ENCODE measurements at places on chromosomes 6 and 20.

GRCh38 chr6:152063170-152063921, 255.9 kb downstream of the ESR1 start:
- no peak for DNase-seq

DNA sequence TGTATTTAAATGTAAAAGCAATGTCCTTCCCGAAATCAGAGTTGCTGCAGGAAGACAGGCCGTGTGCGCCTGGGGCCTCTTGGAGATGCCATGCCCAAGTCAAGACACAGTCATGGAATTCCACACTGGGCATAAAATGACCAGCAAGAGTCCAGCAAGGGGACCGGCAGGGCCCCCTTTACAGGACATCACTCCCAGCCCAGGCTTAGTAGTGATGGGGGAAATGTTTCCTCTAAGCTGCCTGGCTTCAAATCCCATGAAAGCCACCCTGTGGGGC, 1.9 kb upstream of the PPP1R3G start:
- no peak for DNase-seq

DNA sequence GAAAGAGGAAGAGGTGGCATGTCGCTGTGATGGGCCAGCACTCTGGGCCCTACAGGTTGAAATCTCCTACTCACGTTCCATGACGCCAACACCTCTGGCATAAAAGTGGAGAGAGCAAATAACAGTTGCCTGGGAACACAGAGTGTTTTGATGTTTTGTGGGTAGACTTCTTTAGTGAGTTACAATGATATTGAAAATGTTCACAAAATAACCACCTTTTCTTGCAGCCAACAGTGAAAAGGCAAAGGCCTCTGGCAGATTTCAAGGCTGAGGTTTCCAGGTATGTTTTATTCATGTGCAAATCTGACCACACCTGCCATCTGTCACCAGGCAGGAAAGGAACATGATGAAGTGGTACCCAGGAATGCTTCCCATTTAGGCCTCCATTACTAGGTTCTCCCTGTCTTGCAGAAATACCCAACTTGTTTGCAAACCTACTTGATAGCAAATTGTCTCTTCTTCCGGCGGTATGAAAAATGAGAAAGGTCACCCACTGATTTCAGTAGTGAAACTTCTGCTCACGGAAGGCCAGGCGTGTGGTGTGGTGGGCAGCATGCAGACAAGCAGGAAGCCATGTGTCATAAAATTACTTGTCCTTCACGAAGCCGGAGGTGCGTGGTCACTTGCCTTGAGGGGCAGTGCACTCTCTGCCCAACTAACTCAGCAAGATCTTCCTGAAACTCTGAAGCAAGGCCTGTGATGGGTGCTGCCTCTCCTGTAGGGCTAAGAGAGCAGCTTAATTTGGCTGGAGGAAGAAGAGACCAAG, 299.1 kb upstream of the PRDM1 start:
- DNase-seq, result no peak

GRCh38 chr20:41476013-41476441, 109.4 kb upstream of the EMILIN3 start:
- no peak for DNase-seq

- DNase-seq, result no peak
These were observed 768.4 kb upstream of the DEFB115 start for GRCh38 chr20:30488941-30489613.

- DNase-seq, result no peak
These were observed 112.9 kb downstream of the FOXO3 start for GRCh38 chr6:108673602-108674001.

DNA sequence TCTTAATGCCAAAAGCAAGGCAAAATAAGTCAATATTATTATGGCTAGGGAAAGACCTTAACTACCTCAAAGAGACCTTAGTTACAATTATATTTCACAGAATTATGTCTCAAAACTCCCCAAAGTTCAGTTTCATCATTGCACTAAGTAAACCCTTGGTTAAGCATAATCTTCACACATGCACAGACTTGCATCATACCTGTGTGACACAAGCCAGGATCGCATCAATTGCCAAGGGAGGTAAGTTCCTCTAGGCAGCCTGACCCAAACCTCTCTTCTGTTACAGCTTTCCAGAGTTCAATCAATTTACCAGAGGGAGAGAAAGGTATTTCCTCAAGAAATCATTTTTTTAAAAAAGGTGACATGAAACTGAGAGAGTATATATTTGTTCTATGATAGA, 31.9 kb upstream of the PRSS35 start:
- no peak for DNase-seq

- DNase-seq, result no peak
These were observed 176.4 kb downstream of the SOX4 start for GRCh38 chr6:21769968-21770367.

GRCh38 chr20:50810842-50811241, 16.0 kb downstream of the BCAS4 start:
- no peak for DNase-seq

DNA sequence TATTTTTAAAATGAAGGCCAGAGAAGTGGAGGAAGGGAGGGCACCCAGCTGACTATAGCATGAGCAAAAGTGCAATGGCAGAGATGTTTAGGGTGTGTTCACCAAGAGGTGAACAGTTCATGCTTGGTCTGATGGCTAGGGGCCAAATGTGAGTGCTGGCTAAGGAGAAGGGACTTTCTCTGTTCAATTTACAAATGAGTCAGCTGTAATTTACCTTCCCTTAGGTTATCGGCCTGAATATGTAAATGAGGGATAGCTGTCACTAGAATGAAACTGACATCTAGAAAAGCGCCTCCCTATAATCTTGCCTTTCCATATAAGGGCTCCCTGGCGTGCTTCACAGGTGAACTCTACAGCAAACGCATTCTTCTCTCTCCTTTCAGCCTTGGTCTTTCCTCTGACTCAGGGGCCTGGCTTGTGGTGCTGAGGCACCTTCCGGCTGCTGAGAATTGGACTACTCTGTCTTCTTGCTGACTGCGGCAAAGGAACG, 114.7 kb upstream of the BACH2 start:
- peak; percentile 61 for DNase-seq

- no peak for DNase-seq
These were observed 4.0 kb upstream of the ZMYND8 start for GRCh38 chr20:47360297-47361056.

DNA sequence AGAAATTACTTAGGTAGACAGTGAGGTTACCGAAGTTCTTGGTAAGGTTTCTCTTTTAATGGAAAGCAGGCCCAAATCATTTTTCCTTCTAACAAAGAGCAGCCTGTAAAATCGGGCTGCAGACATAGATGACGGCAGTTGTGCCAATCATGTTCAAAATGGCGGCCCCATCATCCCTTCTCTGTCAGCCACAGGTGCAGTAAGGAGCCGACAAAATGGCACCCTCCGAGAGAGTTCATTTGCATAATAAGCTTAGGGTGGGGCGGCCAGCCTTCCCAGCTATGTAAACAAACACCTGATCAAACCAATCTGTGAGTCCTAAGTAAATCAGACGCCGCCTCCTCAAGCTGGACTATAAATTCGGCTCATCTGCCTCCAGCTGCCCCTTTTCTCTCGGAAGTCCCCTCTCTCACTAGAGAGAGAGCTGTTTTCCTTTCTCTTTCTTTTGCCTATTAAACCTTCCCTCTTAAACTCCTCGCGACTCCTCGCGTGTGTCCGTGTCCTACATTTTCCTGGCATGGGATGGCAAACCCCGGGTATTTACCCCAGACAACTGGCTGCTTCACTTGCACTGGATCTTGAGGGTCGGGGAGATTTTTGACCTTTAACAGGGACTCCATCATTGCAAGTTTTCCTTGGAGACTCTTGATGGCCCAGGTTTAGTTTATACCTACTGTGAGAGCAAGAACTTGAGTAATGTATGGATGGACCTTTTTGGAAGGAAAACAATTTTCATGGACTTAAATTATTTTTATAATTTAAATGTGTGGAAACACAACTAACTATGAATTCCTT, 8.9 kb upstream of the DDR1 start:
- no peak for DNase-seq

GRCh38 chr20:16553101-16553500, 20.1 kb downstream of the KIF16B start:
- DNase-seq, result no peak

GRCh38 chr6:3007571-3007970, 7.9 kb downstream of the NQO2 start:
- no peak for DNase-seq

DNA sequence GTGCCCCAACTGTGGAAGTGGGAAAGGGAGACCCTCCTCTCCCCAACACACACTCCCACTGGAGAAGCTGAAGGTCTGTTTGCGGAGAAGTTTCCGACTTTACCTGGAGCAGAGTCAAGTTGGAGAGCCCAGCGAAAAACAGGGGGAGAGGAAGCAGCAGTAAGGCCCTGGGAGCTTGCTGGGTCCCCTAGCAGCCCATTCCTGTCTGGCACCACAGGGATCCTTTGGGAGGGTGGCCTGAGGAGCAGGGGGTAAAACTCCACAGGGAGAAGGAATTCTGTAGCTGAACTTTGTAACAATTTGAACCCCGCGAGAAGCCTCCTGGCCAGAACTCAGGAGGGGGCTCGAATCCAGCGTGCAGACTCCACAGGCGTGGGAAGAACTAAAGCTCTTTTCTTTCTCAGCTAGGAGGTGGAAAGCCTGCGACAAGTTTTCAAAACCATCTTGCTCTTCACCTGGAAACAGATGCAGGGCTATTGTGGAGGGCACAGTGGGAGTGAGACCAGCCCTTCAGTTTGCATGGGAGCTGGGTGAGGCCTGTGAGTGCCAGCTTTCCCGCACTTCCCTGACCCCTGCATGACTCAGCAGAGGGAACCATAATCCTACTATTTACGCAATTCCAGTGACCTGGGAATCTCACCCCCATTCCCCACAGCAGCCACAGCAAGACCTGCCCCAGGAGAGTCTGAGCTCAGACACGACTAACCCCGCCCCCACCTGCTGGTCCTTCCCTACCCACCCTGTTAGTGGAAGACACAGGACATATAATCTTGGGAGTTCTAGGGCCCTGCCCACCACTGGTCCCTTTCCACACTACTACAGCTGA, 25.8 kb downstream of the SERPINB9 start:
- DNase-seq, result no peak

DNA sequence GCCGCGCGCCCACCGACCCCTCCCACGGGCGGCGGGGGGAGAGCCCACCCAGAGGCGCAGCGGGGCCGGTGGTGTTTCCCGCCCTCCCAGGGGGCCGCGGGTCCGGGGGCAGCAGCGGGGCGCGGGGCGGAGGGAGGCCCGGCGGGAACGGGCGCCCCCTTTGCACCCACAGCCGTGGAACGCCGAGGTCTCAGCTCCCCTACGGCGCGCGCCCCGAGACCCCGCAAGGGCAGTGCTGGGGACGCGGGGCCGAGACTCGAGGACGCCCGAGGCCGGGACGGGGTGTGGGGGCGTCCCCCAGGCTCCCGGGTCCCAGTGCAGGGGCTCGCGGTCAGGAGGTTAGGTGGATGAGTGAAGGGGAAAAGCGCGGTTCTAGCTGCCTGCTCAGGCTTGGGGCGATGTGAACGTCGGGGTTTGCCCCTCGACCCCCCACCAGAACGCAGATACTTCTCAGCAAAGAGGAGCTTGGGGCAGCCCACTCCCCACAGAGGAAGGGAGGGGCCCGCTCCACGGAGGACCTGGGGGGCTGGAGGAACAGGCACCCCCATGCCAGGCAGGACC, 65.5 kb upstream of the BHLHE23 start:
- DNase-seq, result no peak

DNA sequence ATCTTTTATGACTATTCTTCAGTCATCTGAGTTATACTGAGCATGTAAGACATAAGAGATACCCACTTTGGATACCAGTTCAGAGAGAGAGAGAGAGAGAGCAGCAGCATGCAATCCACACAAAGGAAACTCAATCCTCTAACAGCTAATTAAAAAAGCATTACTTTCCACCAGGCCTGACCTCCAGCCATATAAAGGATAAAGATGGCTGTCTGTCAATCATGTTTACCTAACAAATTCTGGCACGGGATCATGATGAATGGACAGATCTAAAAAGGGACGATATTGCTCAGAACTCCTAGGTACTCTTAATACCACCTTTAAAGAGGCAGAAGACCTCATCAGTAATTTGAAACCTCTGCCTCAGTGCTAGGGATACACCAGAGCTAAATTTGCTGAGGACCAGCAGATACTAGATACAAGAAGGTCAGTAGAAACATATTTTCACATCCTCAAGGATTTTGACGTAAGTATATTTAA, 159.2 kb downstream of the RPS12 start:
- no peak for DNase-seq

- no peak for DNase-seq
These were observed 35.3 kb upstream of the PTGIS start for GRCh38 chr20:49603209-49603627.

DNA sequence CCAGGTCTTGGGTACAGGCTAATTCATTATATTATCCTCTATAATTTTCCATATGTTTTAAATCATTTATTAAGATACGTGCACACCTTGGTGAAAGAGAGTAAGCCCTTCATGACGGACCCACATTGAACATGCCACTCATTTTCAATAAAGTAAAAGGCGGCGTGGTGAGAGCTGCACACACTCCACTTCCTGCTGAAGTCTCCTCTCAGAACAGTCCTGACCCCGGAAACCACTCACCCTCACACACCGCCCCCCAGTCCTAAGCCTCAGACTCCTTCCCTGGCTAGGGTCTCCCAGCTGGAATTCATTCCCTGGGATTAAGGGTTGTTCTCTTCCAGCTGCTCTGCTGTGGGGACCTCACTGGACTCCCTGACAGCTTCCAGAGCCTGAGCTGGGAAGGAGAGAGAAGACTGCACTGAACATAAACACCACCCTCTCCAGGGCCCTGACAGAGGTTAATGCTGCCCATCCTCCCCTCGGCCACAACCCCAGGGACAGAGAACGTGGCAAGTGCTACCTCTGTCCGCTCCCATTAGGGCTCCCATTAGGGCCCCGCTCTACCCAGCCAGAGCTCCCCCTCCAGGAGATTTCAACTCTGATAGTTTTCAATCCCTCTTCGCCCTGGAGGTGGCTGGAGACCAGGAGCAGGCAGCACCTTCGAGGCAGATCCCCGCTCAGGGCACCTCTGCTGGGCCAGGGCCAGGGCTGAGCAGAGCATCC, 24.8 kb downstream of the GRM4 start:
- DNase-seq, result no peak

DNA sequence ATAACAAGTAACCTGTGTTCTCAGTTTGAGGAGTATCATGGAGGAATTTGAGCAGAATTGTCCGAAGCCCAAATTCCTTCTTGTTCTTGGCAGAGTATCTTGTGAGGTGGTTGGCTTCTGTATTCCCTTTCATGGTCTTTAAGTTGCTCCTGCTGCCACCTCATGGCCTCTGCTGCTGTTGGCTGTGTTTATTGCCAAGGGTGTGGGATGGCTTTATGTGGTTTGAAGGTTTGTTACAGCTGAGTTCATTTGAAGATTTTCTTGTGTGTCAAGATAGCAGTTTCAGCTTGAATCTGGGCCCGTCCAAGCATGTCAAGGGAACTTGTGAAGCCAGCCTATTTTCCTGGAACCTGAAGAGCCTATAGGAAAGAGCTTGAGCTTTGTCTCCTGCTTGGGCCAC, 20.2 kb upstream of the TTK start:
- DNase-seq, result no peak

GRCh38 chr6:117483004-117483644, 650 bp downstream of the DCBLD1 start:
- DNase-seq, result peak; percentile 25

- DNase-seq, result peak; percentile 3
These were observed 397.8 kb downstream of the LAMA2 start for GRCh38 chr6:129280749-129281148.

Data from activated T-cell treated with anti-CD3 and anti-CD28 coated beads for 48 hours (primary cell).